ENCODE measurements at places on chromosomes 11 and 22. TPM values are rescaled to one million over a fixed set of nuclear protein-coding genes. Genes with fewer than 3 reads are reported as not detected.

Gene CFAP300
- not detected for total RNA-seq

DNA sequence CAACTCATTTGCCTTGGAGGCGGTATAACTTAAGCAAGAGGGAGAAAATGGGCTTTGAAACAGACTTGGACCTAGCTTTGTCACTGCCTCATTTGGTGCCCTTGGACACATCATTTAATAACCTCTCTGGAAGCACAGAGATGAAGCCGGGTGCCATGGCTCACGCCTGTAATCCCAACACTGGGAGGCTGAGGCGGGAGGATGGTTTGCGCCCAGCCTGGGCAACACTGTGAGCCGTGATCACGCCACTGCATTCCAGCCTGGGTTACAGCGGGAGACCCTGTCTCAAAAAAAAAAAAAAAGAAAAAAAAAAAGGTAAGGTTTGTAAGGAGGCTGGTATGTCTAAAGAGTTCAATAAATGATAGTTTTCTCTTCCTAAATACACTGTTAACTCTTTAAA lies 806 bp downstream of the COA4 start:
- no peak for DNase-seq

DNA sequence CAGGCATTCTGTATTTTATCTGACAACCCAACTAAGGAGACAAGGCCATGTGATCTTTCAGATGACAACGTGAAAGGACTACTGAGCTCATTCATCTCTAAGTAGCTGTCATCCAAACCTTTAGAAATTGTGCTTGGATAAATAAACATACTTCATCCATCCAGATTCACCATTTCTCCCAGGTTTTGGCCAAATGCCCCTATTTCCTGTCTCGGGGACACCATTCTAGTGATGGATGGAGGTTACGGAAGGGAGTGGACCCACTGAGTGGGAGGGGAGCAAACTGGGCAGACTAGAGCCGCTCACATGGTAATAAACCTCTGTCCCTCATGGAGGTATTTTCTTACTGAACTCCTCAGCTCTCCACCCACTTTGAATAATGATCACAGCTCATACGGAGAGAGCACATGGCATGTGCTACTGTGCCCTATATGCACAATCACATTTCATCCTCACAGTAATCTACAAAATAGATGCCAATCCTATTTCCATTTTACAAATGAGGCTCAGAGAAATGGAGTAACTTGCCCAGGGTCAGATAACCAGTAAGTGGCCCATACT lies 114.4 kb downstream of the SLC1A2 start:
- DNase-seq, result no peak

- no peak for DNase-seq
Measured at GRCh38 chr11:88480223-88480622, 142.7 kb upstream of the CTSC start.

- no peak for DNase-seq
Measured at GRCh38 chr11:1060852-1061616, 13.6 kb upstream of the MUC2 start.

Gene MYO7A
- 0.14 TPM for total RNA-seq

Gene OR4D5
- total RNA-seq, result not detected

GRCh38 chr11:62543680-62544444 lies 2.7 kb downstream of the AHNAK start:
- DNase-seq, result no peak

Gene PAAF1
- 28.4 TPM for total RNA-seq

- no peak for DNase-seq
Measured at GRCh38 chr11:109077291-109077920, 344.6 kb upstream of the C11orf87 start.

Gene RFPL1
- total RNA-seq, result not detected

Gene OSBPL5
- total RNA-seq, result 5.0 TPM

Gene NRIP3
- total RNA-seq, result 1.9 TPM

DNA sequence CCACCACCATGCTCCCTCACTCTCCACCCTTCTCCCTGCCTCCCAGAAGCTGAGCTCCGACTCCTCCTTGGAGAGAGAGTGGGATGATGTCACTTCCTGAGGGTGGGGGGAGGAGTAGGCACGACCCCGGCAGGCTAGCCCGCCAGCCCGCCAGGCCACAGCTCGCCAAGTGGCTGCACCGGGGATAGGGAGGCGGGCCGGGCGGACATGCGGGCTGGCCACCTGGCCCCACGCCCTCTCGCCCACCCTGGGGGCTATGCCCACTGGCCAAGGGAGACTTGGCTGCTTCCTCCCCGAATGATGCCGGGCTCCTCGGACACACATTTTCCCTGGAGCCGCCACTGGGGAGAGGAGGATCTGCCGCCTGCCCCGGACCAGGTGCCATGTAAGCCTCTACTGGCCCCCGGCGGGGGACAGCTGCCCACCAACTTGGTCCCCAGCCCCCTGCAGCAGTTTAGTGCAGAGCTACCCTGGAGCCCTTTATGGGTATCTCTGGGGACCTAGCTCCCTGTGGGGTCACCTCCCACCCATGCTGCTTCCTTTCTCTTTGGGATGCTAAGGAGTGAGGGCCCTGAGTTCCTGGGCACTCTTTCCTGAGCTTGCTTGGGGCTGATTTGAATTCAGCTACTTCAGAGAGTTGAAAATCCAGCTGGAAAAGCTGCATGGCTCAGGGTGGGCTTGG lies 33.7 kb upstream of the MYRF start:
- no peak for DNase-seq

Gene SERHL2
- total RNA-seq, result 0.96 TPM

Gene HPS5
- total RNA-seq, result 15.9 TPM

DNA sequence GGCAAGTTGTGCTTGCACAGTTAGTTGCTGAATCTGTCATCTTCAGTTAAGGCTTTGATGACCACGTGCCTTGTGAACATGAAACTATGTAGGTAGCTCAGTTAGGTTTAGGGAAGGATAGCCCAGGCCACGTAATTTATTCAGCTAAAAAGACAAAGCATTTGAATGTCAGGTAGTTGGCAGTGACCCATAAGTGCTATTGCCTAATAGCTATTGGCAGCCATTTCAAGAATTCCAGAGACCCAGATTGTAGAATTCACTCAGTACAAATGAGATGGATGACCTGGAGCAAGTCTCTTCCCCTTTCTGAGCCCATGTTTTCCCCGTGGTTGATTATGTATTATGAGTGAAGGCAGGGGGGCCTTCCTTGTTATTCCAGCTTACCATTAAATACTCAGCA lies 265.3 kb upstream of the ANO5 start:
- no peak for DNase-seq

DNA sequence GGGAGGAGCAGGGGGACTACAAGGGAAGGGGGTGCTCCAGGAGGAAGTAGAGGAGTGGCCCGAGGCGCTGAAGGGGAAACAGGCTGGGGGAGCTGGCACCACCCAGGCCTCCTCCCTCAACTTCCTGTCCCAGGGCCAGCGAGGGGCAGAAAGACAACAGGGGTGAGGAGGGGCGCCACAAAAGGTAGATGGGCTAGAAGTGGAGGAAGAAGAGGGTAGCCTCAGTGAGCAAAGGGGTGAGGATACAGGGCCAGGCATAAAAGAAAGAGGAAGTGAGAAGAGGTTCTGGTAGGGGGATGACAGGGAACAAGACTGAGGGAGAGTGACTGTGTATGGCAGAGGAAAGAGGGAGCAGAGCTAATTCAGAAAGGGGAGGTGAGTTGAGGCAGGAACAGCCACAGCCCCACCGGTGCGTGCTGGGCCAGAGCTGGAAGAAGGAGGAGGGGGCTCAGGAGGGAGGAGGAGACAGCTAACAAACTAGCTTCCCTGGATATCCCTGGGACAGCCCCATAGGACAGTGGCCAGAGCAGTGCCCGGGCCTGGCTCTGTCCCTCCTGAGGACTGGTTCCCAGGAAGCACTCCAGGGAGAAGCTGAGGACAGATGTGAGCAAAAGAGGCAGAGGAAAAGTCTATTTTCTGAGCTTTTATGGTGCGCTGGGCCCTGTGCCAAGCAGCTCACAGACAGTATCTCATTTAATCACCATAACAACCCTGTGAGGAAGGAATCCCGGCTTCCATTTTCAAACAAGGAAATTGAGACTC lies 8.5 kb downstream of the DCHS1 start:
- DNase-seq, result no peak

Gene FGF19
- not detected for total RNA-seq

- no peak for DNase-seq
Measured at GRCh38 chr11:120144501-120144900, 6.6 kb upstream of the TRIM29 start.

- DNase-seq, result no peak
Measured at GRCh38 chr11:101582236-101582988, 1.4 kb downstream of the TRPC6 start.

Measured in activated T-cell treated with anti-CD3 and anti-CD28 coated beads, Interleukin-2, amount 50 U/mL, for 4 hours (primary cell).